ENCODE measurements at places on chromosomes 1 and 21.

- DNase-seq = no peak
Measured at GRCh38 chr1:26112407-26112775, 767 bp downstream of the PDIK1L start.

DNA sequence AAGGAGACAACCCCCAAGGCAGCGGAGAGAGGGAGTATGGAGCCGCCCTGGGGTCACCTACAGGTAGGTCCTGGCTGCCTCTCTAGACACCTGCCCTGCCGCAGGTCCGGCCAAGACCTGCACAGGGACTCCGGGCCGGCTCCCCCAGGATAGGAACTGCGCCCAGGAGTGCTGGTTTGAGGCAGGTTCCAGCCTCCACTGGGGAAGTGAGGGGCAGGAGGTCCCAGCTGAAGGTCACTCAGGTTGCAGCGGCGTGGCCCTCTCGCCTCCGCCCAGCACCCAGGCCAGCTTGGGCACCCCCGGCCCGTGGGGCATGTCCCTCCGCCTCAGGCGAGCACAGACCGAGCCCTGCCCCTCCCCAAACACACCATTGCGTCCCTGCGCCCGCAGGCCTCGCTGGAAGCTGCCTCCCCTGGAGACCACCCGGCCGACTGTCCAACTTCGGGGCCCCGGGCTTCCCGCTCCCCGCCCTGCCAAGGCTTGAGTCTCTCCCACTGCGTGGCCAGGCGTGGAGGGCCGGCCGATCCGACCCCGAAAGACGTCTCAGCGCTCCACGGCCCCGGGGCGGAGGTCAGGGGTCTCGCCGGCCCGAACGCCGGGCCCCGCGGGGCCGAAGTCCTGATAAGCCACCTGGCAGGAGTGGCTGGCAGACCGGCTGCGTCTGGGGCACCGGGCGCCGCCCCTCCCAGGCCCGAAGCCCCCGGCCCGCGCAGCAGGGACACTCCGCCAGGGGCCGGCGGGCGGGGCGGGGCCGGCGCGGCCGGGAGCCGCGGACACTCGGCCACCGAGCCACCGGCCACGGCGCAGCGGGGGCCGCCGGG lies 1.4 kb upstream of the SKI start:
- DNase-seq = no peak

DNA sequence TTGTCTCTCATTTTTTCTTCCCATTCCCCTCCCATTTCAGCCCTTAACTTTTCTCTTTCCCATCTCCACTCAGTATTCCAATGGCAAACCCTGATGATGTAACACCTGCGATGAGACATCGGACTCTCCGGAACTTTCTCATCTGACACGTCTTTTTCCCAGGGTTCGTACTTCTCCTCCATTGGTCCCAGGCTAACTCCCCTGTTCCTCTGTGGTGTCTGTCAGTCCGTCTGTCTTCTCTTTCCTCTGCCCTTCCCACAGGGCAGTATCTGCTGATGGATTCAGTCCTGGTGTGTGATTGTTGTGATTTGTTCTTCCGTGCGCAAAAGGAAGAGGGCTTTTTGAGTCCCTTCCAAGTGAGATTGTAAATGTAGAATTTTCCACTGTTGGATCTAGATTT lies 27.7 kb downstream of the VANGL2 start:
- no peak for DNase-seq

DNA sequence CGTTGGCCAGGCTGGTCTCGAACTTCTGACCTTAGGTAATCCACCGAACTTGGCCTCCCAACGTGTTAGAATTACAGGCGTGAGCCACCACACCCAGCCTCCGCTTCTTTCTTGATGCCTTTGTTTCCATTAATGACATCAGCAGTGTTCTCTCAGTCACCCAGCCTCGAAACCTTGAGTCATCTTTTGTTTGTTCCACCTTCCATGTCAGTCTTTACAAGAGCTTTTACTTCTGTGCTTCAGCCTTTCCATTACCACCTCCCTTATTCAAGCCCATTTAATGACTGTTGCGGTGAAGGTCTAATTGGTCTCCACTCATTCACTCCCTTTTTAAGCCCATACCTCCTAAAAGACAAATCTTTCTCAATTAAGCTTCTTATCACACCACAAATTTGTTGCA lies 146.6 kb upstream of the ADGRL2 start:
- no peak for DNase-seq

GRCh38 chr1:110674337-110675059 lies at the start of gene KCNA3:
Gene KCNA3 (minus strand): TSS chr1:110674940. CDS start chr1:110674809, 131 bp downstream.
- DNase-seq = peak; percentile 60

All from activated T-helper 9 cell treated with anti-CD3 and anti-CD28 coated beads, Interleukin-2, amount 50 U/mL, for 16 hours (primary cell).